ENCODE measurements at places on chromosomes 1 and 21.

DNA sequence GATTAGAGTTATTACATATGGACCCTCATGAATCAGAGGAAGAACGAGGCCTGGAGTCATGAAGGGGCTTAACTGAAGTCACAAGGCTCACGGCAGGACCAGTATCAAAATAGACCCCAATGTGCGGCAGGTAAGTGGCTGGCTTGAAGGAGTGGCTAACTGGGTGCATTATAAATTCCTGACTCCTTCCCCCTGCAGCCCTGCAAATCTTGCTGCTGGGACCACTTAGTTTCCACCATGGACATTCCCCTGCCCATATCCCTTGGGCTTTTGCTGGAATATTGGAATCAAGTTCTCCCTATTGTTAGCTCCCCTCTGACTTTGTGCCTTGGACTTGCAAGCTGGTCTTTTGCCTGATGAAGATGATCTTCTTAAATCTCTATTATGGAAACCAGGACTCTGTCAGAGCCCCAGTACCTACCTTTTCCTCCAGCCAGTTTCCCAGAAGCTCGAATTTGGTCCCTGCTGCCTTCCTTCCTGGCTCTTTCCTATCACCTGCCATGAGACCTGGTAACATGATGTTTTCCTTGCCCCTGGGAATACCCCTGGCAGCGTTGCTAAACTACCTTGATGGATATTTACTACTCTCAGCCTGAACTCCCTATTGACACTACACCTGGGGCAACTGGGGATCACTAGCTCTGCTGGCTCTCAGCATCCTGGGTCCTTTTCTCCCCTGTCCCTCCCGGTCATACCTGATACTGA is 156.0 kb upstream of the JUN start:
- no peak for DNase-seq

- peak; percentile 35 for DNase-seq
These were observed 30.8 kb upstream of the PTPRF start for GRCh38 chr1:43499898-43500297.

DNA sequence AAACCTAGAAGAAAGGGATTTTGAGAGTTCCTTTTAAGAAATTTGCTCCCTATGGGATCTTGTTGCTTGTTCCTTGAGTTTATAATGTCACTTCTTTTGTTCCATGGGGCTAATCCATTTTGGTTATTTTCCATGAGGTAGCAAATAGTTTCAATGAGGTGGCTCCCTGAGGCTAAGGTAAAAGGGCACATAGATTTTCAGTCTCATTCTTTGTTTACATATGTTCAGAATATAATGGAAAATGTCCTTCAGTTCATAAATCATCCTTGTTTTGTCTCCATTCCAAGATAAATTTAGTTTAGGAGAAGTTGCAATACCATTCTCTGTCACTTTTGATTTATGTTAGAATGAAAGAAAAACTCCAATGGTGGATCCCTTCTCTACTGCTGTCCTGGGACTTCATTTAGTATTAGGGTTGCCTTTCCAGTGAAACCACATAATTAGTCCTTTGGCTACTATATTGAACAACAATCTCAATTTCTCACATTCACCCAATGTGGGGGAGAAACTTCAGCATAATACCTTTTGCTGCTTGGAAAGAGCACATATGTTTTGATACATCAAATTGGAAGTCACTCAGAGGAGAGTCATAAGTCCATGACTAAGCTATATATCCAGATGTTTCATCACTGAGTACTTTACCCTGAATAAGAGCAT is 80.9 kb upstream of the ADAMTS5 start:
- peak; percentile 13 for DNase-seq

DNA sequence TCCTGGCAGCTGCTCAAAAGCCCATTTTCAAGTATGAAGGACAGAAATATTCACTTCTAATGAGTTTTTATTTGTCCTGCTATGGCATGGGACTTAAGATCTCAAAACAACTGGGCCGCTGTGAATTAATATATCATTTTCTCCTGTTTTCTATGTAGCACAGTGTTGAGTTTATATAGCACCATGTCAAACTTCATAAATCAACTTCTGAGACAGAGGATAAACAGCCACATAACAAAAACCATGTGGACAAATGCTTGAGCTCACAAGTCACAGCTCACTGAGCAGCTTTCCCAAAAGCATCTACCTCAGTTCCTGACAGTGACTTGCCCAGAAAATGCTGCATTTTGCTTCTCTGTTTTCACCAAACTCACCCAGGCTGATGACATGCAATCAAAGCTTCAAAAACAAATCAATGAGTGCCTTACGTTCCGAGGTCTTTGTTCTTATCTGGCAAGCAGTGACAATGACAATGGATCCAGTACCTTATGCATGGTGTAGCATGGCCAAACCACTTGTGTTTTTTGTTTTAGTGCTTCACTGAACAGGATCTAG is 722.6 kb downstream of the LRRIQ3 start:
- DNase-seq, result no peak

DNA sequence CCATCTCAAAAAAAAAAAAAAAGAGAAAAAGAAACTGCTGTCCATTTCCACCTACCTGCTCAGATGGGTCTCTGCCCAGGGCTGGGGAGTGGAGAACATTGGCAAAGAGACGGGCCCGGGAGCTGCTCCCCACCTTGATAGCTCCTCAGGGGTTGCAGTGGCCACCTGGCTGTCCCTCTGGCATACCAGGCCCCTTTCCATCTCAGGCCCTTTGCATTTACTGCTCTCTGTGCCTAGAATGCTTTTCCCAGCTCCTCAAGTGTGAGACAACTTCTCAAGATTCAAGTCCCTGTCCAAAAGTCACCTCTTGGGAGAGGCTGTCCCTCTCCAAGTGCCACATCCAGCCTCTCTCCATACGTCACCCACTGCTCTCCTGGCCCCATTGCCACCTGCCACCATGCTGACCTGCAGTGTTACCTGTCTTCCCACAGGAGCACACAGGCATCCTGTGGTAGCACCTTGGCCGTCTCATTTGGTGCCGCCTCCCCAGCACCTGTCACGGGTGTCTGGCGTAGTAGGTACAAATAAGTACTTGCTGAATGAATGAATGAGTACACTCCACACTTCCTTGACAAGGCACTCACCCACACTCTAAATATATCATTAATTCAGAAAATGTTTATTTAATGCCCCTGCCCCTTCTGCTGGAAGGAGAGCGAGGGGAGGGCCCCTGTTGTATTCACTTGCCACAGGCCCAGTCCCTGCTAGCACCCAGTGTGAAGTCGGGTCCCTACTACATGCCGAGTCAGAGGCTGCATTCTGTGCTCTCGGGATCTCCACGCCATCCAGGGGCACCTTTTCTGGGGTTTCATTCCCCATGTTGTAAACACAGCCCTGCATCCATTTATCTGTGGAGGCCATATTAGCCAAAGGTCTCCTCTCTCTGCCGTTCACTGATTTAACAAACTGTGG is 48.8 kb downstream of the DISP3 start:
- no peak for DNase-seq

- DNase-seq, result peak; percentile 13
These were observed 645.8 kb upstream of the USP24 start for GRCh38 chr1:55860798-55861519.

GRCh38 chr1:90836345-90836679 is 119.2 kb upstream of the BARHL2 start:
- no peak for DNase-seq

- peak; percentile 56 for DNase-seq
These were observed 52.2 kb downstream of the SMYD2 start for GRCh38 chr1:214332946-214333798.

DNA sequence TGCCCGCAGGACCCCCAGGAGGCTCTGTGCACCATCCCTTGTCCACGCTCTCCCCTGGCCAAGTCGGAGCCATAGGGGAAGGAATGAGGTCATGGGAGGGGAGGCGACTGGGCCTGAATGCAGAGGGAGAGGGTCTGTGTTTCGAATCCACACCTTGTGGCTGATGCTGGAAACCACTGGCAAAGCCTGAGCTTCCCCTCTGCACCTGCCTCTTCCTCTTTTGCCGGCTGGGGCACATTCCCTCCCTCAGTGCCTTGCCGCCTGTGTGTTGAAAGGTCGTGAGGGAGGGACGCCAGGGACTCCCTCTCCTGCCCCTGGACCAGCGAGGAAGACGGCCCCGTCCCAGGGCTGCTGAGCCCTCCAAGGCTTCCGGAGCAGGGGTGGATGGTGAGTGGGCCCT is 27.3 kb downstream of the PRDM16 start:
- DNase-seq, result no peak

DNA sequence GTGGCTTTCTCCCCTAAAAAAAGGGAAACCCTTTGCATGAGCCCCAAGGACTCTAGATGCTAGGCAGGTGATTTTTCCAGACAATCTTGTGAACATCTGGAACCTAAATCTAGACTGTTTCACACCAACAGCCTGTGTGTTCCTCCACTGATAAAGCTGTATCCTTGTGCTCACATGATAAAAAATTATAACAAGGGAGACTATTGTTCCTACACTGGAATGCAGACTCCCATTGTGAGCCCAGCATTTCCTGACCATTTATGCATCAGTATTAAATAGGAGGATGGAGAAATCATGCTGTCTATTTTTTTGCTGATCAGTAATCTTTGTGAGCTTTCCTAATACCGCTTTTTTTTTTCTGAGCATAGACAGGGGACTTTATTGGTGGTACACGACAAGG is 52.5 kb downstream of the ZNF697 start:
- DNase-seq, result no peak

GRCh38 chr1:15765495-15766194 is 7.0 kb downstream of the FBLIM1 start:
- peak; percentile 82 for DNase-seq
